Germinal center (tissue), 1 donor: ENCODE measurements at places on chromosomes 7 and 10.

- no peak for DNase-seq
Measured at GRCh38 chr7:36048141-36048901, 104.7 kb upstream of the EEPD1 start.

DNA sequence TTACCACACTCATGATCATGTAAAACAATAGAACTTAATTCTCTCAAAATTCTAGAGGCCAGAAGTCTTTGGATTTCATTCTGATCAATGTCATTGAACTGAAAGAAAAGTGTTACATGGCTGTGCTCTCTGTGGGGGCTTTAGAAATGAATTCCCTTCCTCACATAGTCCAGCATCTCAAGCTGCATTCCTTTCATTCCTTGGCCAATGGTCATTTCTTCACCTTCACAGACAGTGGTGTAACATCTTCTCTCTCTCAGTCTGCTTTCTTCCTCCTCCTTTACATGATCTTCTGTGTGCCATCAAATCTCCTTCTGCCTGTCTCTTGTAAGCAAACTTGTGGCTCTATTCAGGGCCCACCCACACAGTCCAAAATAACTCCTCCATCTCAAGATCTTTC is 735.3 kb downstream of the SUGCT start:
- no peak for DNase-seq

DNA sequence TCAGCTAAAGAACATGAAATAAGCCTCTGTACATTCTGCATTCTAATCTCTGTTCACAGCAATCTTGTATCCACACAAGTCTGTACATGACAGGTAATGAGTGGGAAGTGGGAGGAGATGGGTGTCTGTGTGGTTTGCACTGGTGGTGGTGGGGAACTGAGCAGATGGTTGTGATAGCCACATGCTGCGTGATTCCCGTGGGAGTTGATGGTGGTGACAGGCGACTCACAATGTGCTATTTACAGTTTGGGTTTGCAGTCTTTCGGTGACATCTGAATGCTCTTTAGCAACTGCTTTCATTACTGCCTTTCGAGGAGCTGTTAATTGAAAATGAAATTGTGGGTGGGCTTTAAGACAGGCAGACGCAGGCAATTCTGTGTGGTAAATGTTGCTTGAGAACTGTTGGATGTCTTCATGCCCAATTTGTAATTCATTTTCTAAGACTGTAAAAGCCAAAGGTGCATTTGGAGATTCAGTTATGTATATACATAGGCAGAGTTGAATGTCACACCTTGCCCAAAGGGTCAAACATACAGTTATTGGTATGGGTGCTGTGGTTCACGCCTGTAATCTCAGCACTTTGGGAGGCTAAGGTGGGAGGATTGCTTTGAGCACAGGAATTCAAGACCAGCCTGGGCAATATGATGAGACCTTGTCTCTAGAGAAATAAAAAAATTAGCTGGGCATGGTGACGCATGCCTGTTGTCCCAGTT is 308.2 kb downstream of the AUTS2 start:
- no peak for DNase-seq

DNA sequence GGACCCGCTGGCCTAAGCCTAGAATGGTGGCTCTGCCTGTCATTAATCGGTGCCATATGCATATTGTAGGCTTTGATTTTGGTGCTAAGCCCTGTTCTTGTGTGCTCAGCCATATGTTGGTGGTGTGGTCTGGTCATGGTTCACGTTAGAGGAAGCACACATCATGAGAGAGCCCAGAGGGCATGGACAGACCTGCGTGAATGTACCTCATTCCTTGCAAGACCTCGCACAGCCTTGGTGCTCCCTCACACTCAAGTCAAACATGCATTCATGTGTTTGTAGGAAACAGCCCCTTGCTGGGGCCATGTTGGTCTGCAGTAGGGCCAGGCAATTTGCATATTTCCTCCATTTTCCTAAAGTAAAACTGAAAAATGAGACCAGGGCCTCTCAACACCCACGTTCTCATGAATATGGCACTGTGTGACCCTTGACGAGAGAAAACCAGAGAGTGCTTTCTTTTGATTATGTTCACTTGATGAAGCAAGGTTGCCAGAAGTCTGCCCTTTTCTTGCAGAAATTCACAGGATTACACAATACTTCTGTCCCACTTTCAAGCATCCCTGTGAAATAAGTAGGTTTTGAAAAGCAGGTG is 268.7 kb downstream of the CELF2 start:
- DNase-seq: no peak

DNA sequence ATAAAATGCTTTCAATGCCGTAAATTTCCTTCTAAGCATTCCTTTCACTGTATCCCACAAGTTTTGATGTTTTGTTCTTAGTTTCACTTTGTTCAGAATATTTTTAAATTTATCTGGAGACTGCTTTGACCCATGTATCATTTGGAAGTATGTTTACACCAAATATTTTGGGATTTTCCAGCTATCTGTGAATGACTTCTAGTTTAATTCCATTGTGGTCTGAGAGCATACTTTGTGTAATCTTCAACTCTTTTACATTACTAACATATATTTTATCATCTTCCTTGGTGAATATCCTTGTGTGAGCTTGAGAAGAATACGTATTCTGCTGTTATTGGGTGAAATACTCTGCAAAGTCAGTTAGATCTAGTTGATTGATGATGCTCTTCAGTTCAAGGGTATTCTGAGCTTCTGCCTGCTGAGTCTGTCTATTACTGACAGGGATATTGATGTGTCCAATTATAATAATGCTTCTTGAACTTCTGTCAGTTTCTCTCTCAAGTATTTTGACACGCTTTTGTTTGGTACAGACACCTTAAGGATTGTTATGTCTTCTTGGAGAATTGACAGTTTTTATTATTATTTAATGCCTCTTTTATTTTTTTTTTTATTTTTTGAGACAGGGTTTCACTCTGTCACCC is 31.6 kb downstream of the MKLN1 start:
- DNase-seq: no peak

GRCh38 chr7:148787571-148788295 is 89.0 kb downstream of the CUL1 start:
- DNase-seq: no peak

GRCh38 chr7:157010588-157011332 is at the start of gene MNX1:
TSS of gene MNX1 (minus strand) at chr7:157010663. CDS start at chr7:157010350, 313 bp downstream.
- peak; percentile 89 for DNase-seq

DNA sequence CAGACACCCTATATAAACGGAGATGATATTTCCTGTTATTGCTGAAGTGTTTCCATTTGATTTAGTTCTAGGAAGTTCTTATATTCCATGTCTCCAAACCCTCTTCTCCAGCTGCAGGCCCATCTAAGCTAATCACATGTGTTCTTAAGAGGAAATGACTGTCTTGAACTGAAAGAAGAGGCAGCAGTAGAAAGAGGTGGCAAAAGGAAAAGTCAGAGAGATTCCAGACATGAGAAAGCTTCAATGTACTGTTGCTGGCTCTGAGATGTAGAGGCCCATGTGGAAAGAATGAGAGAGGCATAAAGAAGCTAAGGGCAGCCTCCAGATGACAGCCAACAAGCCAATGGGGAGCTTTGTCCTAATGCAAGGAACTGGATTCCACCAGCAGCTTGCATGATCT is 287.2 kb downstream of the GFRA1 start:
- no peak for DNase-seq

DNA sequence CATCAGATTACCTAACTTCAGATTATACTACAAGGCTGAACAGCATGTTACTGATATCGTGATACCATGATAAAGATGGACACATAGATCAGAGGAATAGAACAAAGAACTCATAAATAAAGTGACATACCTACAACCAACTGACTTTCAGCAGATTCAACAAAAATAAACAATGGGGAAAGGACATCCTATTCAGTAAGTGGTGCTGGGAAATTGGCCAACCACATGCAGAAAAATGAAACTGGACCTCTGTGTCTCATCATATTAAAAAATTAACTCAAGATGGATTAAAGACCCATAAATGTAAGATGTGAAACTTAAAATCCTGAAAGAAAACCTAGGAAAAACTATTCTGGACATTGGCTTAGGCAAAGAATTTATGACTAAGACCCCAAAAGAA is 158.6 kb downstream of the ZEB1 start:
- DNase-seq: no peak

DNA sequence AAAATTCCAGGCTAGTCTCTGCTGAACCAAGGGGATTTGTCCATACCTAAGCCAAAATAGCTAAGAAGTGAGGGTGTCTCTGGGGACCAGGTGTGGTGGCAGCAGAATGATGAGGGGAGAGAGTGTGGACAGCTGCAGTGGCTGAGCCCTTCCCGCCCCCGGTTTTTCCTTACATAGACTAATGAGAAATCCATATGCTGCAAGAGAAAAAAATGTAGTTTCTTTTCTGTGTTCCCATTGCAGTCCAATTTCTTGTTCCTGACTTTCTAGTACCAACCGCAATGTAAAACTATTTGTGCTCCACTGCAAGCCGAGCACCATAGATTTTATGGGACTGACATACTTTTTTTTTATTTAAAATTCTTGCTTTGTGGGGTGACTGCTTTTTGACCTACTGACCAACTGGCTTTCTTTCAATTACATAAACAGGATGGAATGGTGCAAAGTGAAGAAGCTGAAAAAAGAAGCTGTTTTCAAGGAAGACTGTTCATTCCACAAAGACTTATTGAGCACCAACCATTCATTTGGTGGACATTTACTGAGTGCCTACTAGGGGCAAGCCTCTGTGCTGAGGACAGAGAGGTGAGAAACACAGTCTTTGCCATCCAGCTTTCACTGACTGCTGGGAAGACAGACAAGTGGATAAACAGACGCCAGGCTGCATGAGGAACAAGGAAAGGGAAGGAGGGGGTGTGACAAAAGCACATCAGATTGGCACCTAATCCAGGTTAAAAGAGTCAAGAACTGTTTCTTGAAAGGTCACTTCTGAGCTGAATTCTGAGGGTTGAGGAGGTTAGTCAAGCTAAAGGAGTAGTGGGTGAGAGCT is 9.8 kb downstream of the CEP41 start:
- no peak for DNase-seq
